Sigmoid colon (tissue), 7 donors: ENCODE measurements at places on chromosomes 6 and 20. TPM values are rescaled to one million over a fixed set of nuclear protein-coding genes. Genes with fewer than 3 reads are reported as not detected.

DNA sequence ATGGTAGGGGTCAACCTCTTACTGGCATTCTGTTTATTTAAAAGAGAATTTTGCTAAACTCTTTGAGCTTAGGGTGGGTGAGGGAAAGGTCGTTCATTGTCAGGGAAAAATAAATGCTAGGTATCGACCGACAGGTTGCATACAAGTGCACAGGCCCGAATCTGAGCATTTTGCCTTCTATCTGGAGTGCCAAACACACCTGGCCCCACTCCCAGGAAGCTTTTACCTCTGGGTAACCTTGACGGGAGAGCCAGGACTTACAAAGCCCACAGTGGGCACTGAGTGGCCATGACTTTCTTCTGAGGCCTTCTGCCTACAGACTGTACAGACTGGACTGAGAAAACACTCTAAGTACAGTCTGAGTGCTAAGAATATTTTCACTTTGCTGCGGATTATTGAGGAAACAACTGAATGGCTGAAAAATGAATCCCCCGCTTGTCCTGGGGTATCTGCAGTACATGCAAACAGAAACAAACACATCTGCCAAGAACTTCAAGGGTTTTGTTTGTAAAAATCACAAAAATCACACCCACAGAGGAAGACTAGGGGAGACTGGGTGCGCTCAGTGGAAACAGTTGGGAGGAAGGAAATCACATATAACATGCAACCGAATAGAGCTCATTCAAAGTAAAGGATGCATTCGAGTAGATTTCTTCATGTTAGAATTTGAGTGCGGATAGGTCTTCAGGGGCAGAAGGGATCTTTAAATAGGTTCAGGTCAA, 152.8 kb downstream of the NFATC2 start:
- DNase-seq: no peak
- H3K27ac ChIP-seq: peak overlapping the region; percentile 26
- H3K27me3 ChIP-seq: no peaks in the 10 kb centered on the region
- H3K4me1 ChIP-seq: no peaks in the 10 kb centered on the region
- no peaks in the 10 kb centered on the region for H3K36me3 ChIP-seq

- no peak overlapping the region for H3K4me3 ChIP-seq
- H3K27me3 ChIP-seq: no peaks in the 10 kb centered on the region
- peak; percentile 36 for DNase-seq
- H3K27ac ChIP-seq: no peak overlapping the region
- peaks cover 35% of the 10 kb centered on the region for H3K4me1 ChIP-seq
Measured at GRCh38 chr6:32840604-32841246, 2.2 kb upstream of the TAP2 start.

DNA sequence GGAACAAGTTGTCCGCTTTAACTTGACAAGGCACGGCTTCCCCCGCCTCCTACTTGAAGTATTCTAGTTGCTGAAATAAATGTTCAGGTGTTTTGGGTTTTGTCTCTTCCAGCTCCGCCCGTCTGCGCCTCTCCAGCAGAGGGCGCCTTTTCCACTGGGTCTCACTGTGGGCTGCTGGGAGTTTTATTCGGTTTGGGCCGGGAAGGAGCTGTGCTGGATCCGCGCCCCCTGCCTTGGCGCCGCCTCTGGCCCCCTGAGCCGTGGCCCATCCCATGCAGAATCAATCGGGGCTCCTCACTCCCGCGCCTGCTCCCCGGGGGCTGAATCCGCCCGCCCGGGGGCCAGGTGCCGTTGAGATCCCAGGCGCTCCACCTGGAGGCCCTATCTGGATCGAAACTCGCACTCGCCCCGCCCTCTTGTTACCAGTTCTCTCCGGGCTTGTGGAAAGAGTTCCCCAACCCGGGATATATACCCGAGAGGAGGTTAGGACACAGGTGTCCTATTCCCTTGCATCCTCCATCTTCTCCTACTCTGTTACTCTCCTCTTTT, 51.0 kb upstream of the TCF21 start:
- no peaks in the 10 kb centered on the region for H3K36me3 ChIP-seq
- H3K27me3 ChIP-seq: peaks cover 4% of the 10 kb centered on the region
- no peak overlapping the region for H3K27ac ChIP-seq
- no peak overlapping the region for H3K4me3 ChIP-seq

DNA sequence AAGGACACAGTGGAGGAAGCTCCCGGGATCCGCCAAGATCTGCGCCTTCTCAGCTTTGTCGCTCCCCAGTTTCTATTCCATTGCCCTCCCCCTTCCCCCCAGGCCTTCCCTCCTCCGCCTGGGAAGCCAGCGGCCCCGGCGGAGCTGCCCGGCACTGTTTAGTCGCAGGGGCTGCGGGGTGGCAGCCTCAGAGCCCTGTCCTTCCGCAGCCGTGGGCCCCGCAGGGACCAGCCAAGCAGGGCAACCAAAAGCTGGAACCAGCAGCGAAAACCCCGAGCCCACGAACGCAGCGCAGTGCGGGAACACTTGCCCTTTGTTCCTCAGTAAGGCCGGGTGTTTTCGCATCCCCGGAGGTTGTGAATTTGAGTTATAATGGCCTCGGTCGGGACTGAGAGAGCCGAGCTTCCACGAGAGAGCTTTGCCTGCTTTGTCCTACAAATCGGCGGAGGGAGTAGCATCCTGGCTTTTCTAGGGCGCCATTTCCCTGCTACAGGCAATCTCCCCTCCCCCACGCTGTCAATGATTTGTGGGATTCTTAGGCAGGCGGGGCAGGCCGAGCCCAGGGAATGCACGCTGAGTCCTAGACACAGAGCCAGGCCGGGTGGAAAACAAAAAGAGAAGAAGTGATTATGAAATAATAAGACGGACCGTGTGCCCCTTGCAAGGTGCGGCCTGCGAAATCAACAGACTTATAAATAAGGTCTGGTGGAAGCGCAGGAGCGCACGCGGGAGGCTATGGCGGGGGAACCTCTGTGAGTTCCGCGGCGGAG, 4.0 kb upstream of the TUBB2B start:
- no peaks in the 10 kb centered on the region for H3K36me3 ChIP-seq
- peaks cover 45% of the 10 kb centered on the region for H3K4me1 ChIP-seq
- peak overlapping the region; percentile 64 for H3K4me3 ChIP-seq

DNA sequence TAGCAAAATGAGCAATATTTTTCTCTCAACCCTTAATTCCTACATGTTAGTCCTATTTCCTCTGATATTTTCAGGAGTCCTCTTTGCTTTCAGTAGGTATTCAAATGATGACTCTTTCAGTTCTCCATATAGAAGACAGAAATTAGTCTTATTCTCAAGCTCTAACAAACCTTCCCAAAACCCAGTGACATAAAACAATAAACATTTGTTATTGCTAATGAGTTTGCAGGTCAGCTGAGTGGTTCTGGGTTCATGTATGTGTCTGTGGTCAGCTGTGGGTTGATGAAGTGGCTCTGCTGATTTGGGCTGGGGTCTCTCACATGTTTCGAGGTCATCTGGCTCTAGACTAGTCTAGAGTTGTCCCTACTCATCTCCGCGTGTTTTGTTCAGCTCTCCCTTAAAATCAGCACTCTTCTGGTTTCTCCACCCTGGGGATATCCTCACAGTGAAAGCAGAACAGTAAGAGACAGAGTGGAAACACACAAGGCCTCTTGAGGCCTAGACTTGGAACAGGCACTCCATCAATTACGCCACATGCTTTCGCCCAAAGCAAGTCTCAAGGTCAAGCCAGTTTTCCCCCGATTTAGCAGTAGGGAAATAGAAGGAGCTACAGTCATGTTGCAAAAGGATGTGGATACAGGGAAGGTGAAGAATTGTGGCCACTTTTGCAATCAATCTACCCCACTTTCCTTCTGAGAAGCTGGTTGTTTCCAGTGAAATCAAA, 273.0 kb downstream of the PLCB1 start:
- no peaks in the 10 kb centered on the region for H3K36me3 ChIP-seq
- no peak for DNase-seq
- H3K4me1 ChIP-seq: peaks cover 9% of the 10 kb centered on the region
- no peaks in the 10 kb centered on the region for H3K27me3 ChIP-seq
- H3K4me3 ChIP-seq: no peak overlapping the region

- H3K4me3 ChIP-seq: no peak overlapping the region
- H3K36me3 ChIP-seq: no peaks in the 10 kb centered on the region
- no peak for DNase-seq
- no peak overlapping the region for H3K27ac ChIP-seq
Measured at GRCh38 chr6:8944548-8944947, 509.2 kb upstream of the SLC35B3 start.

DNA sequence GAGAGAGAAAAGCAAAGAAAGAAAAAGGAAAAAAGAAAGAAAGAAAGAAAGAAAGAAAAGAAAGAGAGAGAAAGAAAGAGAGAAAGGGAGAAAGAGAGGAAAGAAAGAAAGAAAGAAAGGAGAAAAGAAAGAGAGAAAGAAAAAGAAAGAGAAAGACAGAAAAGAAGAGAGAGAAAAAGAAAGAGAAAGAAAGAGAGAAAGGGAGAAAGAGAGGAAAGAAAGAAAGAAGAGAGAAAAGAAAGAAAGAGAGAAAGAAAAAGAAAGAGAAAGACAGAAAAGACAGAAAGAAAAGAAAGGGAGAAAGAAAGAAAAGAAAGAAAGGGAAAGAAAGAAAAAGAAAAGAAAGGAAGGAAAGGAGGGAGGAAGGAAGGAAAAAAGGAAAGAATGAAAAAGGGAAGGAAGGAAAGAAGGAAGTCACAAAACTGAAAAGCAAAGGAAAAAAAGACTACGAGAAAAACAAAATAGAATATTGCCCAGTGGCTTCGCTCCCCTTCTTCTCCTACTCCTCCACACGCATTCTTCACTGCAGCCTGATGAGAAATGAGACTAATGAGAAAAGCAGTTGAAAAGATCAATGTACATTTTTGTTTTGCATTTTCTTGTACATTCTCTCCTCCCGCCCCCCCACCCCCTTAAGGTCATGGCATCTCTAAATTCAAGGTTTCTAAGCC, 170.0 kb downstream of the SOD2 start:
- no peaks in the 10 kb centered on the region for H3K4me1 ChIP-seq
- DNase-seq: no peak
- no peak overlapping the region for H3K4me3 ChIP-seq
- H3K27ac ChIP-seq: no peak overlapping the region
- no peaks in the 10 kb centered on the region for H3K27me3 ChIP-seq

- DNase-seq: no peak
- H3K27me3 ChIP-seq: no peaks in the 10 kb centered on the region
- no peak overlapping the region for H3K27ac ChIP-seq
- H3K4me1 ChIP-seq: no peaks in the 10 kb centered on the region
- H3K36me3 ChIP-seq: no peaks in the 10 kb centered on the region
Measured at GRCh38 chr6:56073315-56073714, 174.1 kb downstream of the COL21A1 start.

DNA sequence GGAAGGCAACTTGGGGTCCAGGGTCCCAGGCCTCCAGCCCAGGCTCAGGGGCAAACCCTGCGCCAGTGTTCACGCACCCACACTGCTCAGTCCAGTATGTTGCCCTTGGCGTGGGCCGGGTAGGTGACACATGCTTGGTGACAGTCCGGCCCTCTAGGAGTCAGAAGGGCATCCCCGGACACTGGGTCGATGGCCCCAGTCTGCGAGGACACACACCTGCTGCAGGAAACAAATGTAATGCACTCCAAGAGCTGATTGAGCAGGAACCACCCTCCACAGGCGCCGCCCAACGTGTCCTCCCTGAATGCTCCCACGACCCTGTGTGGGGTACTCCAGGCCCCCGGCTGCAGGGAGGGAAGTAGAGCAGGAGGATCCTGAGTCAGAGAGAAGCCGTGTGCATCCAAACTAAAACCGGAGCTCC, 160.7 kb downstream of the DLL1 start:
- no peak overlapping the region for H3K4me3 ChIP-seq
- H3K36me3 ChIP-seq: no peaks in the 10 kb centered on the region
- peak; percentile 57 for DNase-seq
- no peaks in the 10 kb centered on the region for H3K27me3 ChIP-seq
- H3K4me1 ChIP-seq: peaks cover 18% of the 10 kb centered on the region

- DNase-seq: no peak
- no peaks in the 10 kb centered on the region for H3K4me1 ChIP-seq
- no peak overlapping the region for H3K4me3 ChIP-seq
- H3K27ac ChIP-seq: no peak overlapping the region
- no peaks in the 10 kb centered on the region for H3K36me3 ChIP-seq
Measured at GRCh38 chr6:137117581-137117980, 55.9 kb downstream of the IL22RA2 start.

GRCh38 chr6:144211160-144211559, 60.8 kb downstream of the STX11 start:
- H3K36me3 ChIP-seq: no peaks in the 10 kb centered on the region
- no peak for DNase-seq
- no peaks in the 10 kb centered on the region for H3K27me3 ChIP-seq
- peaks cover 11% of the 10 kb centered on the region for H3K4me1 ChIP-seq
- no peak overlapping the region for H3K27ac ChIP-seq

- peak overlapping the region; percentile 71 for H3K4me3 ChIP-seq
- H3K36me3 ChIP-seq: no peaks in the 10 kb centered on the region
- no peaks in the 10 kb centered on the region for H3K27me3 ChIP-seq
- DNase-seq: no peak
- H3K4me1 ChIP-seq: peaks cover 47% of the 10 kb centered on the region
Measured at GRCh38 chr6:56540232-56541029, 102.3 kb downstream of the DST start.

DNA sequence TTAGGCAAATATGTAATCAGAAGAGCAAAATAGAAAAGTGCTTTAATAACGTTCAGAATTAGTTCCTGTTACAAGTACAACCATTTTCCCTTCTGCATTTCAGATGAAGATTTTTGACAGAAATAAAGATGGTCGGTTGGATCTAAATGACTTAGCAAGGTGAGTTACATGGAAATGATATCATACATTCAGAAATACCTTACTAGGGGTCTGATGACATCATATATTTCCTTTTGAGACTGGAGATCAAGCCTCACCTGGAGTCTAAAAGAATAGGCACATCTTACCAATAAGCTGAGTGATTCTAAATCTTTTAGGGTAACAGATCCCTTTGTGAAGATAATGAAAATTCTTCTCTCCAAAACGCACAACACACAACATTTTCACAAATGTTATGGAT, 29.8 kb downstream of the SCGN start:
- H3K4me3 ChIP-seq: no peak overlapping the region
- no peaks in the 10 kb centered on the region for H3K36me3 ChIP-seq
- no peaks in the 10 kb centered on the region for H3K27me3 ChIP-seq

DEFB124 gene
- not detected for total RNA-seq

PFDN4 gene
- total RNA-seq: 284 TPM

SNAP25 gene
- total RNA-seq: 9.4 TPM

HSPA1L gene
- 2.3 TPM for total RNA-seq

OXT gene
- not detected for total RNA-seq

WFDC10B gene
- not detected for total RNA-seq

HLA-G gene
- not detected for total RNA-seq

SEL1L2 gene
- total RNA-seq: not detected

PSORS1C2 gene
- not detected for total RNA-seq

STX11 gene
- total RNA-seq: 3.4 TPM

FITM2 gene
- total RNA-seq: 9.1 TPM
